Activated naive CD8-positive, alpha-beta T cell treated with anti-CD3 and anti-CD28 coated beads, Interleukin-2, amount 50 U/mL, for 16 hours (primary cell): ENCODE measurements at places on chromosomes 2 and 18.

- no peak for DNase-seq
Measured at GRCh38 chr18:3867864-3868311, 417.9 kb downstream of the TGIF1 start.

- DNase-seq, result no peak
Measured at GRCh38 chr2:54208364-54209240, 47.4 kb downstream of the TSPYL6 start.

DNA sequence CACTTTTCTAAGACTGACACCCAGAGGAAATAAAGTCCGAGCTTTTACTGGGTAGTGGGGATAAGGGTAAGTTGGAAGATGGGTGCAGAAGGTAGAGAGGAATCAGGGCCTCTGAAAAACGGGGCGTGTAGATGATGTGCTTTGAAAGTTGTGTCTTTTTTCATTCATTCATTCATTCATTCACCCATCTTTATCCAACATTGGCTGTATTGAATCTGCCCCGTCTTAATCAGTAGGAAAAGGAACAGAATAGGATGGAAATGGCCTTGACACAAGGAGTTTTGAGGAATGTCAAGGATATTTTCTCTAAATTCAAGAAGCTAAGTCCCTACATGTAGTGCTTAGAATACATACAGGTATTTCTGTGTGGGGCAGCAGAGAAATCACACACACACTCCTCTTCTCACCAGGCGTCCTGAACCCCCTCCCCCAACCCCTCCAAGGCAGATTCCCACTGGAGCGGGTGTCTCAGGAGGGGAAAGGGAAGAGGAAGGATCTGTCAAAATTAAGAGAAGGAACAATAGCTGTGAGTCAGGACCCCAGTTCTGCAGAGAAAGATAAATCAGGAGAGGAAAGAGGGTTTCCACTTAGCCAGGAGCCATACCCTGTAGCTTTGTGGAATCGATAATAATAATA, 13.9 kb downstream of the DYSF start:
- no peak for DNase-seq

DNA sequence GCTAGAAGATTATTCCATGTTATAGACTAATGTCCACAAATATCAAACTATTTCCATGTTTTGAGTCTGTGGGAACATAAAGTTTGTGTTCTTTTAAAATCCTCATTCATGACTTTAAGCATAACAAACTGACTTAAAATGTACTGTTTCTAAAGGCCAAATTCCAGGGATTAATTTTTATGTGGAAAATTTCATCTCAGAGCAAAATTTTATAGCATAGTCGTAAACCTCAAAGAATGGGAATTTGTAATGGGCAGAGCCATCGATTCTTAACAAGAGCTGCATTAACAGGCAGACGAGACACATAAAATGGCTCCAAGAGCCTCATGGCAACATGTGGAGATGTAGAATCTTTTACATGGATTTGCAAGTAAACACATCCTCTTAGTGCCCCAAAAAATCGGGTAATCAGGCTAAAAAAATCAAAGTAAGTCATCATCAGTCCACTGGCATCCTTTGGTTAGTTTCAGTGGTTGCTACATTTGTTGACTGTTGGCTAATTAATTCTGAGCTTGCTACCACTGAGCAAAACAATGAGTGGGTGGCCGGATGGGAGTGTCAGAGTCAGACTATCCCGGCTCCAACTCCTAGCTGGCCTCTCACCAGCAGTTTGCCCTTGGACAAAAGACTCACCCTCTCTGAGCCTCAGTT, 119.6 kb downstream of the FAM210A start:
- no peak for DNase-seq

DNA sequence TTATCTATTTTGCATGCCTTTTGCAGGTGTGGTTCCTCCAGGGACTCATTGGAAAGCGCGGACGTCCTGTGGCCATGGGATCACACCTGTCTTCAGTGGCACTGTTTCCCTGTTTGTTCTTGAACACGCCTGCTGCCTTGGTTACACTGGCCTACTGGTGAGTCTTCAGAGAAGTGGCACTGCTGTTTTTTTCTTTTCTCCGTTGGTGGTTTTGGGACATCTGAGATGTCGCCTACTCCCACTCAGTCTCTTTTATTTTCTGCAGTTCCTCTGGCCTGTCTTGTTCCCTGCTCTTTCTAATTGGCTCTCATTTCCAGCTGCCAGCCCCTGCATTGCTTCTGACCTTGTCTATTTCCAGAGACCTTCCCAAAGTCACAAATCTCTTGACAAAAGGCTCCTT, 35.7 kb upstream of the POU3F3 start:
- no peak for DNase-seq

- no peak for DNase-seq
Measured at GRCh38 chr2:101349893-101350662, 37.2 kb downstream of the CREG2 start.

DNA sequence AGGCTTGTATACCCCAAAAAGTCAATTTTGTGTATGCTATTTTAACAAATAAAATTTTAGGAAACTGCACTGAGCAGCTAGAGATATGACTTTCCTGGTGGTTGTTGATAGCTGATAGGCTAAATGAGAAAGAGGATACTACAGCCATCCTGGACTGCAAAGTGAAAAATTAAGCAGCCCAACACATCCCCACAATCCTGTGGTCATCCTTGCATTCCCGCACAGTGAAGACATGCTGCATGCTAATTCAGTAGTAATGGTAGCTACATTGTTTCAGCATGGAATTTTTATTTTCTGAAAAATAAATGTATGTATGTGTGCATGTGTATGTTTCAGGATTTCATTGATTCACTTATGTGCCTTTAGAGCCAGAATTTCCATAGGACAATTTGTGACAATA, 124.2 kb upstream of the CCDC68 start:
- no peak for DNase-seq

DNA sequence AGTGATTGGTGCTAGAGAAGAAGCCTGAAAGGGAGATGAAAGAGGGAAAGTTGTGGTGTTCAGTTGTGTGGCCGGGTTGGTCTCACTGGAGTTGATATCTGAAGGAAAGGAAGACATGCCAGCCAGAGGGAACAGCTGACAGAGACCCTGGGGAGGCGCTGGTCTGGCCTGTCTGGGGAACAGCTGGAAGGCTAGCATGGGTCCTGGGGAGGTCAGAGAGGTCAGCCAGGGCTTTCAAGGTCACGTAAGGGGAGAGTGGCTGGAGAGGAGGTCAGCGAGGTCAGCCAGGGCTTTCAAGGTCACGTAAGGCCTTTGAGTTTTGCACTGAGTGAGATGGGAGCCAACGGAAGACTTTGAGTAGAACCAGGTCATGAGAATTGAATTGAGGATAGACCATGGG, 11.0 kb downstream of the DYSF start:
- no peak for DNase-seq

DNA sequence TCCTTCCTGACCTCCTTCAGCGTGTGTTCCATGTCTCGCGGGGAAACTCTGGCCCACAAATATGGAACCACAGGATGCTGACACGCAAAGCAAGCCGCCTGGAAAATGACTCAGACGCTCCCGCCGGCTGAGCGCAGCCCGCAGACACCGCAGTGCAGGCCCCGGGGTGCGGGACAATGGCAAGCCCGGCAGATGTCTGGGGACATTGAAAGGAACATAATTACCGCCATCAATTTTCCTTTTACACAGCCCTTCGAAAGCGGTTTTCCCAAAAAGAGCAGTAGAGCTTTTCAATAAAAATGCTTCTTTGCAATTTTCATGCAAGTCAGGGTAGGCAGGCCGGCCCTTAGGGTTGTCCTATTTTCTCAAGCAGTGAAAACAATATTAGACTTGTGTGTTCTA, 159.2 kb upstream of the SH3BP4 start:
- no peak for DNase-seq

- no peak for DNase-seq
Measured at GRCh38 chr18:4198956-4199355, 256.2 kb downstream of the DLGAP1 start.

DNA sequence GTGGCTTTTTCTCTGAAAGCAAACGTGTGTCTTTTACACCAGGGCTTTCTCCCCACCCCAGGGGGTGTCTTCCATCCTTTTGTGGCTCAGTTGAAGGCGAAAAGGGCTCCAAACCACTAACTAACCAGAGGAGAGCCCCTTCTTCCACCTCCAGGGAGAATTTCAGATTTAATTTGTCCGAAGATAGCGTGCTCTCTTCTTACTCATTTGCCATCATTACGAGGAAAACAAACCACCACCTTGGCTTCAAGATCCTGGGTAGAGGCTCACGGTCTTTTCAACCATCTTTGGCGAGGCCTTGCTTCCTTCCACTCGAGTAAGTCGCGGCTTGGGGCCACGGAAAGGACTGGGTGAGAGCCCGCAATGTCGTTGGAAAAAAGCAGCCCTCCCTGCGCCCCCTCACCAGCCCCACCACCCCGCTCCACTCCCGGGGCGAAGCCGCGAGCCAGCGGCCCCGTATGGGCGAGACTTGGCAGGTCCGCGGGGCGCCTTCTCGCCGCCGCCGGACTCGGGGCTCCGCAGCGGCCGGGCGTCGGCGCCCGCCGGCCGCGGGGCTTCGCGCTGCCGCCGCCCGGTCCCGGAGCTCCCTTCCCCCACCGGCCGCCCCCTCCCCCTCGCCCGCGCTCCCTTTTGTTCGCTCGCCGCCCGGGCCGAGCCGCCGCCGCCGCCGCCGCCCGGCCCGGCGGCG, 1.7 kb upstream of the ZNF532 start:
- DNase-seq, result no peak

GRCh38 chr18:69401226-69401971, 711 bp downstream of the DOK6 start:
- DNase-seq, result no peak

GRCh38 chr2:63698786-63699548, 110.2 kb downstream of the MDH1 start:
- DNase-seq, result no peak

GRCh38 chr2:202721621-202722020, 86.9 kb downstream of the FAM117B start:
- DNase-seq, result no peak

DNA sequence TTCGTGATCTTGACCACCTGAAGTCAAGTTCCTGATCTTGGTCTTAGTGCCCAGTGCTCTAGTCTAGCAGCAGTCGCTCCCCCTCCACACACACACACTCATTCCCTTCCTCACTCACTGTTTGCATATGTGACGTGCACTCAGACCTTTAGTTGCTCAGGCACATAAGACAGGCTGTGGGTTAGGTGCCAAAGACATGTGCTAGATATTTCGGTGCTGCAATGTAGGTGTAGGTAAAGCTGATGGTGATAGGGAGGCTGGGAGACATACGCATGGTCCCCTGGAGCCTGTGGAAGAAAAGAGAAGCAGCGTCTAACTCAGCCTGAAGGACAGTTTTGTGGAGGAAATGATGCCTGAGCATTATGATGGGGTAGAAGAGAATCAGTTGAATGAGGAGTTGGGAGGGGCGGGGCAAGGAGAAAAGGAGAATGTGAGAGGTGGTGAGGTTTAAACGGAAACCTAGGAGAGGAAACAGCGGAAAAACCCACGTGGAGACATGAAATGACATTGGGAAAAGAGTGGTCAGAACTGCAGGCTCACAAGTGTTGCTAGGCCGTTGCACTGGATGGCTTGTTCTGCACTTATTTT, 3.8 kb downstream of the TTC39C start:
- no peak for DNase-seq

GRCh38 chr2:71210292-71210691, 16.6 kb downstream of the PAIP2B start:
- DNase-seq, result no peak

DNA sequence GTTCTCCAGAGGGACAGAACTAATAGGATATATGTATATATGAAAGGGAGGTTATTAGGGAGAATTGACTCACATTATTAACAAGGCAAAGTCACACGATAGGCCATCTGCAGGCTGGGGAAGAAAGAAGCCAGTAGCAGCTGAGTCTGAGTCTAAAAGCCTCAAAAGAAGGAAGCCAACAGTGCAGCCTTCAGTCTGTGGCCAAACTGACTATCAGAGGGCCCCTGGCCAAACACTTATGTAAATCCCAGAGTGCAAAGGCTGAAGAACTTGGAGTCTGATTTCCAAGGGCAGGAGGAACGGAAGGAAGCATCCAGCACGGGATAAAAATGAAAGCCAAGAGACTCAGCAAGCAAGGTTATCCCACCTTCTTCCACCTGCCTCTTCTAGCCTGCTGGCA, 108.0 kb upstream of the LDLRAD4 start:
- DNase-seq, result no peak

GRCh38 chr2:189751080-189751658, 11.4 kb downstream of the OSGEPL1 start:
- no peak for DNase-seq

DNA sequence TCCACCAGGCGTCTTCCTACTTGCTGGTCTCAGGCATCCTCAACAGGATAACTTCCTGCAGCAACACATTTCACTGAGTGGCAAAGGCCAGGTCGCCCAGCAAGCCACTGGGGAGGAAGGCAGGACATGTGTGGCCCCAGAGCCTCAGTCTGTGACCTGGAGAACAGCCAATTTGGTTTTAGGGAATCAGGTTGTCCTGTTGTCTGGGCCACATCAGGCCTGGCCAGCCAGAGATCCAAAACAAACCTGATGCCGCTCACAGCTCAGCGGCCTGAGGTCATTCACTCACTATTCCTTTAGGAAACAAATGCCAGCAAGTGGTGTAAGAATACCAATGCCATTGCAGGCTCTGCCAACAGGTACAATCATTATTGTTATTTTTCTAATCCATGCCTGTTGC, 210.7 kb downstream of the VAPA start:
- DNase-seq, result no peak

DNA sequence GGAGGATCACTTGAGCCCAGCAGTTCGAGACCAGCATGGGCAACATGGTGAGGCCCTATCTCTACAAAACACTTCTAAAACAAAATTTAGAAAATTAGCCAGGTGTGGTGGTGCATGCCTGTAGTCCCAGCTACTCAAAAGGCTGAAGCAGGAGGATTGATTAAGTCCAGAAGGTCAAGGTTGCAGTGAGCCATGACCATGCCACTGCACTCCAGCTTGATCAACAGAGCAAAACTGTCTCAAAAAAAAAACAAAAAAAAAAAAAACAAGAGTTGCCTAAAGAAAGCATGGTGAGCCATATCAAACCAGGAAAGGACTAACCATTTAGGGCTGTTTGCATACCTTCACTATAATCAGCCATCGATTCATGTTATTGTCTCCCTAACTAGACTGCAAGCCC, 4.5 kb downstream of the CLASP1 start:
- DNase-seq, result no peak

- DNase-seq, result no peak
Measured at GRCh38 chr2:121075641-121076497, 209.1 kb downstream of the TFCP2L1 start.

- DNase-seq, result no peak
Measured at GRCh38 chr2:191197096-191197495, 46.3 kb upstream of the STAT4 start.

- DNase-seq, result no peak
Measured at GRCh38 chr18:12811191-12811950, 72.7 kb downstream of the PTPN2 start.

- DNase-seq, result no peak
Measured at GRCh38 chr2:16256601-16257321, 316.4 kb downstream of the MYCN start.
